ENCODE measurements at places on chromosomes 12 and 14. TPM values are rescaled to one million over a fixed set of nuclear protein-coding genes. Genes with fewer than 3 reads are reported as not detected.

GRCh38 chr14:90531497-90531896 is 134.7 kb downstream of the CALM1 start:
- DNase-seq, result peak; percentile 44

GRCh38 chr12:123267991-123268843 is 3.4 kb downstream of the CDK2AP1 start:
- DNase-seq, result peak; percentile 83

DNA sequence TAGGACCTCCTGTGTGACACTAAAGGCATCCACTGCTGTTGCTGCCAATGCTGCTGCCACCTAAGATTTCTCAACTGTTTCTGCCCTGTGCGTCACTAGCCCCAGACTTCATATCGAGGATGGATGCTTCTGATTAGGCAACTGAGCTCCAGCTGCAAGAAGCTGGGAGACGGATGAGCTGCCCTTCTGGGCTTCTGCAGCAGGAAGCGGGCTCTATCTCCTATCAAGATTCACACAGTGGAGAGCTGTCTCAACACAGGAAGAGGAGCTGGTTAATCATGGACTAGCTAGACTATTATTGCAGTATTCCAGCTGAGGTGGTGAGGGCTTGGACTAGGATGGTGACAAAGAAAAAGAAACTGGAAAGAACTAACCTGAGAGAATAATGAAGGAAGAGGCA is 59.2 kb upstream of the PELI2 start:
- DNase-seq, result no peak

GRCh38 chr12:44038411-44038810 is 202.5 kb downstream of the TMEM117 start:
- no peak for DNase-seq

- no peak for DNase-seq
These were observed 50.6 kb upstream of the OXA1L start for GRCh38 chr14:22715890-22716289.

DNA sequence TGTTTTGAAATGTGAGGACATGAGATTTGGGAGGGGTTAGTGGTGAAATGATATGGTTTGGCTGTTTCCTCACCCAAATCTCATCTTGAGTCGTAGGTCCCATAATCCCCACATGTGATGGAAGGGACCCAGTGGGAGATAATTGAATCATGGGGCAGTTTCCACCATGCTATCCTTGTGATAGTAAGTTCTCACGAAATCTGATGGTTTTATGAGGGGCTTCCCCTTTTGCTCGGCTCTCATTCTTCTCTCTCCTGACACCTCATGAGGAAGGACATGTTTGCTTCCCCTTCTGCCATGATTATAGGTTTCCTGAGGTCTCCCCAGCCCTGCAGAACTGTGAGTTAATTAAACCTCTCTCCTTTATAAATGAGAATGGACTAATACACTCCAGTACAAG is 18.0 kb downstream of the GALNT6 start:
- DNase-seq, result no peak

DNA sequence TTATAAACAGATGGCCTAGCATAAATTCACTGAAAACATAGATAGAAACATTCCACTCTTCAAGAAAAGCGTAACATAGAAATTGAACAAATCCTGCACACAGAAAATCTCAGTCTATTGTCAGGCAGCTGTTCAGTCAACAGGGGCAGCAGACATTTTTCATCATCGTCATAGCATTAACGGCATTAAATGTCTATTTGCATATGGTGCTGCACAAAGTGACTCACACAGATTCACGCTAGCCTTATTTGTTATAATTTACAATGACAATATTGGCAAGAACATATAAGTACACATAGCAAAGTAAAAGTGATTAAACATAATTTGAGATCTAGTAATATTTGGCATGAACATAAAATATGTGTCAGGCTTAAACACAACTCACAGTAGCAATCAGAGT is 95.7 kb downstream of the CEP128 start:
- no peak for DNase-seq

DNA sequence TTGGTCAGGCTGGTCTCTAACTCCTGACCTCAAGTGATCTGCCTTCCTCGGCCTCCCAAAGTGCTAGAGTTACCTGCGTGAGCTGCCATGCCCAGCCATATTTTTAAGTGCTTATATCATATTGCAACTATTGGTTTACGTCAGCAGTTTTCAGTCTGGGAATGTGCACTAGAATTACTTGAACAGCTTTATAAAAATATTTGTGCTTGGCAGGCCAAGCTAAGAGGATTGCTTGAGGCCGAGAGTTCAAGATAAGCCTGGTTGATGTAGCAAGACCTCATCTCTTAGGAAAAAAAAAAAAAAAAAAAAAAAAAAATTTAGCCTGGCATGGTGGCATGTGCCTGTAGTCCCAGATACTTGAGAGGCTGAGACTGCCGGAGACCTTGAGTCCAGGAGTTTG is 17.1 kb downstream of the KIAA0586 start:
- no peak for DNase-seq

GRCh38 chr14:24172871-24173281 is 996 bp downstream of the REC8 start:
- DNase-seq, result no peak

DNA sequence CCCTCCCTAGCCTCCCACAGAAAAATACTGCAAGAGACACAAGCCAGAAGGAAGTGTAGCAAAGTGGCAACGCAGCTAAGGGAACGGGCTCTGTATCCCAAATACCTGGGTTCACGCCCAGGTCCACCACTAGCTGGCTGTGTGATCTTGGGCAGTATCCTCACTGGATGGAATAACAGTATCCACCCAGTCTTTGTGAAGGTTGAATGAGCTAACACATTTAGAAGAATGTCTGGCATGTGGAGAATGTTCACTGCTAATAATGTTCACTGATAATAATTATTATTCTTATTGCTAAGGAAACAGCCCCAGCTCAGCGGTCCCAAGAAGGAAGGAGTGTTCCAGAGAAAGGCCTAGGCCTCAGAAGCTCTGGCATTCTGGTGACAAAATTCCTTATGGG is 70.9 kb downstream of the VWF start:
- peak; percentile 48 for DNase-seq

DNA sequence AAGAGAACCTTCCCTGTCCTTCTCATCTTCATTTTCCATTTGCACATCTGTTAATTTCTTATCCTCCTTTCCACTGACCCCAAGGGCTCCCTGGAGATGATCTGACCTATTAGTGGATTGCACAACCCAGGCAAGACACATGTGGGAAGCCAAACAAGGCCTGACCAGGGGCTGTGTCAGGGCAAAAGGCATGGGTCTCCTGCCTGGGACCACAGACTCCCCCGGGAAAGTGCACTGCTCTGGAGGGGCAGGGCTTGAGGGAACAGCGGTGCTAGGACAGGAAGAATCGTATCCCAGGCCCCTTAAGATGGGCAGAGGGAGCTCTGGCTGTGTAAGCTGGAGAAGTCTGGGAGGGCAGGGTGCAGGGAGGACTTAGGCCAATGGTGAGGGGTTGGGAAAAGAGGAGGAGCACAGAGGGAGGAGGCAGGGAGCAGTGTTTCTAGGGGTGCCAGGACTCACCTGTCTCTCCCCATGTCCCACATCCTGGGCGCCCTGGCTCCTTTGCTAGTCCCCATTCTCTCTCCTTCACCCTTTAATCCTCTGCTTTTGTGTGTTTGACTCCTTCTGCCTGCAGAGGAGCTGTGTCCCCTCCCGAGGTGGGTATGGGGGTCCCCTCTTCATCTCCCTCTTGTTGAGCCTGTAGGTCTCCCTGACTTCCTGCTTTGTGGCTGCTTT is 25.3 kb downstream of the PLEKHG3 start:
- peak; percentile 75 for DNase-seq

DNA sequence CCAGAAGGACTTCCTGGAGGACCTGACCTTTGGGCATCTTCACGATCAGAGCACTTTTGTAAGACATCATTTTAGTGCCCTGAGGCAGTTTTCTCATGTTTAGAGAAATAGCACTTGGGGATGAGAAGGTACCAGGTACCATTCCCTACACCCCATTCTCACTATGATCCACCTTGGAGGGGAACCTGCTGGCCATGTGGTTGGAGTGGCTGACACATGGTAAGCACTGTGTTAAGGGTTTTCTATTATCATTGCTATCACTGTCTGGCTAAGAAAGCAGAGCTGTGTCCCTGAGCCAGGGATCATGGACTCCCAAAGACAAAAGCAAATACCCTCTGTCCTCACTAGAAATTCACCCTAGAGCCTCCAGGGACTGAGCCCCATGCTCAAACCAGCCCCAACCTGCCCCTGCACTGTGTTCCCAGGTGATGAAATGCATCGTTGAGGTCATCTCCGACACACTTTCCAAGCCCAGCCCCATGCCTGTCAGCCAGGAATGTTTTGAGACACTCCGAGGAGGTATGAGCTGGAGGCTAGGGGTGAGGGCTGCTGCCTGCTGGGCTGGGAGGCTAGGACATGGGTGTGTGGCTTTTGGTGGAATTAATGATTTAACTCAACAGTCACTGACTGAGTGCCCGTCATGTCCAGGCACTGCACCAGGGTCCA is 3.4 kb downstream of the CHGA start:
- no peak for DNase-seq

DNA sequence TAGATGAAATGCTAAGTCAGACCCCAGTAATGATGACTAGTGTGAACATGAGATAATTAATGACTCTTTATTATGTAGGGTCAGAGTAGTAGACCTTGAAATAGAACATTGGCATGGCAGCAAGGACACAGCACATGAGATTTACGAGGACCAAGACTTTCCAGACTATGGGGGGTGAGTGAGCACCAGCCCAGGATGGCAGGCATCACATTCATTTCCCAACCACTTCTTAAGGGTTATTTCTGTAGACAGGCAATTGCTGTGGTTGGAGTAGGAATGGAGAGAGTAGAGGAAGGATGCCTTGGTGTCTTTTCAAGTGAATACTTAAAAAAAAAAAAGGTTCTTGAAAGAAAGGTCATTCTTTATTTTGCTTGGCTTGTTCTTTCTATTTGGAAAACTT is 189.4 kb upstream of the DYRK2 start:
- DNase-seq, result no peak

GRCh38 chr12:25783566-25783965 is 174.9 kb upstream of the RASSF8 start:
- no peak for DNase-seq

DNA sequence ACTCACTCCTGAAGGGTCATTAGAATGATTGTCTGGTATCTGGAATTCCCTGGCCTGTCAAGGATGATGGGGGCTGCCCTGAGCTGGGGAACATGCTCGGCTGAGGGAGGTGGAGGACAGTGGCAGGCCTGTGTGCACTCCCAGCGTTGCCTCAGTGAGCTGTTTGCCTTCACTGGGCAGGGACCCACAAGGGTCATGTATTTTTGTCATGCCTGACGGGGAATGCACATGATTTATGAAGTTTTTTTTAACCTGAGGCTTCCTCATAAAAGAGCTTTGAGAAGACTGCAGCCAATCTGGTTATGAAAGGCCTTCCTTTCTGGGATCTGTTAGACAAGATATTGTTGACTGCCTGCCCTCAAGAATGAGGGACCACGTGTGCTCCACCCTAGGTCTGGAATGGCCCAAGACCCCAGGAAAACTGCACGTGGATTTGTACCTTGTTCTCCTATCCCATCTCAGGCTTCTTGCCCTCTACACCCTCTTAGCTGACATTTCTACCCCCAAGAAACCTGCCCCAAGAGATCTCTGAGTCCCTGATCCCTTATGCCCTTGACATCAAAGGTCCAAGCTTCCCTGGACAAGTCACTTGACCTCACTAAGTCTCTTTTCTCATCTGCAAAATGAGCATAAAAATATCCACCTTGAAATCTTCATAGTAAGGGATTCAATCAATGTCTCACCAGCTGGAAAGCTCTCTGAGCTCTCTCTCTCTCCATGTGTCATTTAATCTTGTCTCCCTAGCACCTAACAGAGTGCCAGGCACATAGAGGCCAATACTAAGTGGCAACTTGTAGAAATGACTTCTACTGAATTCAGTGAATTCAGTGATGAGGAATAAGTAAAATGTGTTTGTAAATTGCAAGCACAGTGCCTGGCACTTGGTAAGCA is 24.5 kb upstream of the COL2A1 start:
- no peak for DNase-seq

GRCh38 chr12:103801709-103802585 is 39.1 kb downstream of the NT5DC3 start:
- no peak for DNase-seq

- peak; percentile 49 for DNase-seq
These were observed 57.0 kb downstream of the SMUG1 start for GRCh38 chr12:54131641-54132280.

DNA sequence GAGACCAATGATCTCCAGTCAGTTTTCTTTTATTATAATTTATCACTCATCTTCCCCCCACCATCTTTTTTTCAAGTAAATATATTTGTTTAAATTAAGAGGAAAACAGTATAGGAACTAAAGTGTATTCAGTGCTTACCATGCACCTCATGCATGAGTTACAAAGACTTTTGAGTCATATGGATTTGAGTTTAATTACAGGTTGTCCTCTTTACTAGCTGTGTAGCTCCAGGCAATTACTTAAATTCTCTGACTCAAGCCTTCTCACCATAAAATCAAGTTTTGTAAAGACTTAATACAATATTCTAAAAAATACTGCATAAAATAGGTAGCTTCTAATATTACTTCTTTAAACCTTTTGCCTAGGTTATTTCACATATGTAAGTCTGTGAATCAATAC is 251.3 kb downstream of the SLC16A7 start:
- DNase-seq, result no peak

GRCh38 chr12:11609045-11609444 is 40.4 kb upstream of the ETV6 start:
- no peak for DNase-seq

DNA sequence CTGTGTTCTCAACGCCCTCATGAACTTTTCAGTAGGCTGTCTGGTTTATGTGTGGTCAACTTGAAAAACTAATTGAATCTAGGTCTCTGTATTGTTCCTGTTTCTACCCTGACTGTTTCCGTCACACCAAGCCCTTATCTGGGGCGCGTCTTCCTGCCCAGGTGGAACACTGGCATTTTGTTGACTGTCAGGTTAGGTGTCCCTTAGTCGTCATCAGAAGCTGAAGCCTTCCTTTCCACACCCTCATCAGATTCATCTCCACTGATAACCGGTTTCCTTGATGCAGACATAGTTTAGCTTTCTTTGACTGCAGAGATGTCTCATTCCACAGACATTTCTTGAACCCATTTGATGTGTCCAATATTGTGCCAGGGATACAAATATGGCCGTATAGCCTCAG is 96.5 kb downstream of the DUSP16 start:
- no peak for DNase-seq

GRCh38 chr12:25404955-25405354 is 148.1 kb downstream of the LMNTD1 start:
- no peak for DNase-seq

GRCh38 chr14:68784226-68784910 is 8.5 kb downstream of the ZFP36L1 start:
- DNase-seq, result peak; percentile 23

GRCh38 chr12:114670291-114670980 is 13.5 kb downstream of the TBX3 start:
- peak; percentile 66 for DNase-seq

Gene FGD4
- 11.9 TPM for total RNA-seq

Gene PAPLN
- total RNA-seq, result 5.3 TPM

Gene BDKRB2
- total RNA-seq, result 4.1 TPM

Gene AQP6
- not detected for total RNA-seq

Gene TSPAN19
- not detected for total RNA-seq

Gene AKAP5
- total RNA-seq, result 0.59 TPM

Gene KIF26A
- not detected for total RNA-seq

Gene OLR1
- under 0.01 TPM for total RNA-seq
